ENCODE measurements at places on chromosomes 1 and 21. TPM values are rescaled to one million over a fixed set of nuclear protein-coding genes. Genes with fewer than 3 reads are reported as not detected.

DNA sequence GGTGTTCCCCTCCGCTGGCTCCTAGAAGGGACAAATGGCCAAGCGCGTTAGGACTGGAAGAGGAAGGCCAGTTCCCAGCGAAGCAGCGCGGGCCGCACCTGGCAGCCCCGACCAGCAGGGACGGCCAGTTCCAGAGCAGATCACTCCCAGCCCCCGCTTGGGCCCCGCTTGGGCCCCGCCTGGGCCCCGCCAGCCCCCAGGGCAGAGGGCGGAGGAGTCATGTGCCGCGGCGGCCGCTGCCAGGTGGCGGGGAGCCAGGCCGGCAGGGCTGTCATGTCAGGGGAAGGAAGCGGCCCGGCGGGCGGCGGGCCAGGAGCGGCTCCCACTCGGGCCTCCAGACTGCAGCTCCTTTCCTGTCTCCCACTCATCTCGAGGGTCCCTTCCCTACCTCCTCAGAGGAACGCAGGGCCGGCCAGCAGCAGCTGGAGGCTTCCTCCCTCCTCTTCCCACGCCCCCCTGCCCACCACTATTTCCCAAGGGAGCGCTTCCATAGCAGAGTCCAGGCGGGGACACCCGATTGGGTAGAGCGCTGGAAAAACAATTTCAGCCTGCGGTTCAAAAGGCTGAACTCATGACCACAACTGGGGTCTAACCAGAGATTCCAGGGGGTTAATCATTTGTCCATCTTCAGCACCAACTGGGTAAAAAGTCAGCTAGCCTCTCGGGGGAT is 16.5 kb downstream of the ZNF697 start:
- DNase-seq: peak; percentile 89

GRCh38 chr1:199522936-199523335 is 504.6 kb upstream of the NR5A2 start:
- DNase-seq: no peak

DNA sequence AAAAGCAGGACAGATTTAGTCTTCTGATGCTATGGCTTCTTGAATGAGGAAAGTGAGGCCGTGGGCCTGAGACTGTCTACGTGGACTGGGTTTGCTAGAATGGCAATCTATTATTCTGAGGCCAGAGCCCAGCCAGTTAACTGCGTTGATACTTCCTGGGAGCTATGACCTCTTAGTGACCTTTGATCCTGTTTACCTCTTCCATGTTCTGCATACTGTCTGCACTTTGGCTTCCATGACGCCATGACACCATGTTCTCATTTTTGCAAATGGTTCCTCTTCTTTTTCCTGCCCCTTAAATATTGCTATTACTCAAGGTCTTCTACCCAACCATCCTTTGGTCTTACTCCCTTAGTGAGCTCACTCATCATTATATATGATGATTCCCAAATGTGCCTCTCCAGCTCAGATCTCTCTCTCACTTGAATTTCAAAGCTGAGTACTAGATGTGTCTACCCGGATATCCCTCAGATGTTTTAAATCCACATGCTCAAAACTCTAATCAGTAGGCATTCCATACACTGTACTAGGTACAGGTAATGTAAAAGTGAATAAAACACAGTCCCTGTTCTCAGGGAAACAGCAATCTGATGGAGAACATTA is 66.1 kb upstream of the ATP1A1 start:
- DNase-seq: no peak

PALMD gene
- total RNA-seq: 53.9 TPM

Data from adrenal gland (tissue), 19 donors.